ENCODE measurements at places on chromosomes 5 and 9.

GRCh38 chr5:131974016-131974415, 28.6 kb upstream of the MEIKIN start:
- no peak for DNase-seq

DNA sequence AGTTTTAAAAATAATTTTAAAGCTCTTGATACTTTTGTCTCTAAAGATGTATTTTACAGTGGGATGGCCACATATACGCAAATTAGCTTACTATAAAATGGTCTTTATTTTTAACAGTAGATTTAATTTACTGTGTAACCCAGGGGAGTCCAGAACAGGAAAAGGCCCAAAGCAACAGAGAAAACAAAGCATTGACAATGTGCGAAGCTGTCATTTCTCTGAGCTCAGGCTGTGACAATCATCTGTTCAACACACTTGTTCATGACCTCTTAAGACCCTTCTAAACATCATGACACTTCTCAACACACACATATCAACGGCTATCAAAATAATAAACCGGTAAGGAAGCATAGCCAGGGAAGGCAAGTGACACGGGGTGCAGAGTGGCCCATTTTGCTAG, 499.6 kb upstream of the MPDZ start:
- DNase-seq: no peak

DNA sequence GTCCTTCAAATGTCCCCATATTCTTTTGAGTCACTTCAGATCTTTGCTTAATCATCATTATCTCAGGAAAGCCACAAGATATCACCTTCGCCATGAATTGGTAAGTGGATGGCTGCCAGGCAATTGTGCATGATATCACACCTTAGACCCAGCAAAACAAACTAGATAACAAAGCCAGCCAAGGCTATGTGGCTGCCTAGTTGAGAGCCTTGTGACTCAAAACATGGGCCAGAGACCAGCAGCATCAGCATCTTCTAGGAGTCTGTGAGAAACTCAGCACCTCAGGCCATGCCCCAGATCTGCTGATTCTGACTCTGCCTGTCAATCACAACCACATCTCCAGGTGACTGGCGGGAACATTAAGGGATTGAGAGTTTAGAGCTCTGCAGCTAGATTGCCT, 82.8 kb downstream of the SLIT3 start:
- no peak for DNase-seq

DNA sequence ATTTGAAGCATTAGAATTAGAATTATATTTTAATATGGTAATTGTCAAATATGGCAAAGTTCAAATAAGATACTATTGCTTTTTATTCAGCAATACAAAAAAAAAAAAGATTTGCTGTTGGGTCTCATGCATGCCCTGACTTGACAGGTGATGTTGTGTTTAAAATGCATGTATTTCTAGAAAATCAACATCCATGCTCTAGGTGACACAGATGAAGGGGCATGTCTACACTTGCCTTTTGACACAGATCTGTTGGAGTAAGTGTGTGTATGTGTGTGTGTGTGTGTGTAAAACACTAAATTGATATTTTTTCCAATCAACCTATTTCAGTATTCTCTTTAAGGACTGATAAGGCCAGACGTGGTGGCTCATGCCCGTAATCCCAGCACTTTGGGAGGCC, 38.1 kb upstream of the SMARCA2 start:
- no peak for DNase-seq

DNA sequence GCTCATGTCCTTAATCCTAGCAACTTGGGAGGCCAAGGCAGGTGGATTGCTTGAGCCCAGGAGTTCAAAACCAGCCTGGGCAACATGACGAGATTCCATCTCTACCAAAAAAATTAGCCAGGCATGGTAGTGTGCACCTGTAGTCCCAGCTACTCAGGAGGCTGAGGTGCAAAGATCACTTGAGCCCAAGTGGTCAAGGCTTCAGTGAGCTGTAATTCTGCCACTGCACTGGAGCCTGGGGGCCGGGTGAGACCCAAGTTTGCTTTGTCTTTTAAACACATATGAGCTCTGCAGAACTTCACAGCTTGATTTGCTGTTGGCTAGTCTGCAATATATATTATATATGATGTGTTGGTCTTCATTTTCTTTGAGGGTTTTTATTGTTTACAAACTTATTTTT, 89.8 kb downstream of the UBE2R2 start:
- DNase-seq: no peak

- DNase-seq: no peak
Measured at GRCh38 chr5:72144762-72145161, 37.5 kb downstream of the MAP1B start.

GRCh38 chr9:107249131-107249533, 33.9 kb upstream of the RAD23B start:
- no peak for DNase-seq

DNA sequence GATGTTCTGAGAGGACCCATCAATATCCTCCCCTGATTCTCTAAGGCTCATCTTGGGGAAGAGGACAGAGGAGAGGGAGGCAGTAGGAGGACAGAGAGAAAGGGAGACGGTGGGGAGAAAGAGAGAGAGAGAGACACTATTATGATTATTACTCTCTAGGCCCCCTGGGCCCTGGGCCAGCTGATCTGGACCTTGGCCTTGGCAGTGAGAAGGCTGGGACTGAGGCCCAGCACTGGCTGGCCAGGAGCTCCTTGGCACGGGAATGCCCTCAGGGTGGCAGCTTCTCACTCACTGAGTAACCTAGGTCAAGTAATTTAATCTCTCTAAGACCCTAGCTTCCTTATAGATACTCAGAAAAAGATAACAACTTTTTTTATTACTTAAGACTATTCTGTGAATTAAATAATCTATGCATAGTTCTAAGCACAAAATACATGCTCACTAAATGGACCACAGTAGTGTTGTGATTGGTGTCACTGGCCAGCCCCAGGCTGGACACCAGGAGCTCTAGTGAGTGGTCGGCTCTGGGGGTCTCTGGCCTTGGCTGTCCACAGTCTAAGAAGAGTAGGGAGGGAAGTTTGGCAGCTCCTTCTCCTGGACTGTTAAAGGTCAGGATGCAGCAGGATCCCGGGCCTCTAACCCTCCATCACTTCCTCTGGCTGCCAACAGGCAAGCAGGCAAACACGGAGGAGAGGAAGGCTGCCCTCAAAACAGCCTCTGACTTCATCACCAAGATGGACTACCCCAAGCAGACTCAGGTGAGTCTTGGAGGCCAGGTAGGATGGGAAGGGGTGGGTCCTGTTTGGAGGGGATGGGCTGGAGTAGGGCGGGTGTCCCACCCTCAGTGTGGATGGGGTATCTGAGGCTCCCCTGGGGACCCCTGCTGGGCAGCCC, 50.0 kb downstream of the GSN start:
- DNase-seq: no peak

GRCh38 chr5:132406144-132406783, 36.8 kb downstream of the SLC22A5 start:
- DNase-seq: no peak

Measured in hematopoietic multipotent progenitor cell treated with erythropoietin and hydrocortisone succinate and interleukin-3 and kit ligand, for 8 days (in vitro differentiated cells).